ENCODE measurements at places on chromosomes 4 and X. TPM values are rescaled to one million over a fixed set of nuclear protein-coding genes. Genes with fewer than 3 reads are reported as not detected.

Gene DKK2
- total RNA-seq: under 0.01 TPM

Gene NFKB1
- 53.3 TPM for total RNA-seq

Gene PPM1K
- total RNA-seq: 5.1 TPM

Gene ZNF595
- total RNA-seq: 9.2 TPM

Gene BTK
- total RNA-seq: not detected

Gene RIBC1
- 0.43 TPM for total RNA-seq

Measured in tracheal epithelial cell (primary cell).